ENCODE measurements at places on chromosomes 16 and 17.

DNA sequence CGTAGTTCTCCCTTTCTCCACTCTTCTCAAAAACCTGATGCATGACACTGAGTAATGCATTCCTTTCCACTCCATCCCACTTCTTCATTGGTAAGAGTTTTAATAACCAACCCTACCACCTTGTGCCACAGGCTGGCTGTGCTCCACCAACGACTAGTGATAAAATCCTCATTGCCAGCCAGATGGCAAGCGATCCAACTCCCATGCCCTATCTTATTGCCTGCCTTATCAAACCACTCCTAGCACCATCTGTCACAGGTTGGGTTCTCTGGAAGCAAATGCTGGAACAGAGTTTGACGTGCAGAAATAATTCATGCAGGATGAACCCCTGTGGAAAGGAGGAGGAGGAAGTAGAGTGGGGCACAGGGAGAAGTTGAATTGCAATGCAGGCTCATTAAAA is 99.5 kb downstream of the CHD9NB start:
- DNase-seq: no peak

GRCh38 chr16:63361032-63361624 is 1324.9 kb upstream of the CDH8 start:
- no peak for DNase-seq

DNA sequence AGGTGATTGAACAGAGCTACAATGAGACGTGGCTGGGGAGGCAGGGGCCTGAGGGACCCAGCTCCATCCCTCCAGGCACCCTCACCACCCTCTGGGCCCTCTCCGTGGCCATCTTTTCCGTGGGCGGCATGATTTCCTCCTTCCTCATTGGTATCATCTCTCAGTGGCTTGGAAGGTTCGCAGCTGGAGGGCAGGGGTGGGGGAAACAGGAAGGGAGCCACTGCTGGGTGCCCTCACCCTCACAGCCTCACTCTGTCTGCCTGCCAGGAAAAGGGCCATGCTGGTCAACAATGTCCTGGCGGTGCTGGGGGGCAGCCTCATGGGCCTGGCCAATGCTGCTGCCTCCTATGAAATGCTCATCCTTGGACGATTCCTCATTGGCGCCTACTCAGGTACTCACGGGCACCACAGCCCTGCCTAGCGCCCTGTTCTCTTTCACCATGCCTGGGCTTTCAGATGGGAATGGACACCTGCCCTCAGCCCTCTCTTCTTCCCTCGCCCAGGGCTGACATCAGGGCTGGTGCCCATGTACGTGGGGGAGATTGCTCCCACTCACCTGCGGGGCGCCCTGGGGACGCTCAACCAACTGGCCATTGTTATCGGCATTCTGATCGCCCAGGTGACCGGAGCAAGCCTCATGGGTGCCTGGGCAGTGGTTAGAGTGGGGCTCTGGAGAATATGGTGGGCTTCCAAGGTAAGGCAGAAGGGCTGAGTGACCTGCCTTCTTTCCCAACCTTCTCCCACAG is 2.1 kb downstream of the SLC2A4 start:
- no peak for DNase-seq

- DNase-seq: no peak
These were observed 536.3 kb upstream of the EEF2KMT start for GRCh38 chr16:5633845-5634440.

GRCh38 chr16:89277049-89277448 is 59.5 kb downstream of the ZNF778 start:
- DNase-seq: no peak

DNA sequence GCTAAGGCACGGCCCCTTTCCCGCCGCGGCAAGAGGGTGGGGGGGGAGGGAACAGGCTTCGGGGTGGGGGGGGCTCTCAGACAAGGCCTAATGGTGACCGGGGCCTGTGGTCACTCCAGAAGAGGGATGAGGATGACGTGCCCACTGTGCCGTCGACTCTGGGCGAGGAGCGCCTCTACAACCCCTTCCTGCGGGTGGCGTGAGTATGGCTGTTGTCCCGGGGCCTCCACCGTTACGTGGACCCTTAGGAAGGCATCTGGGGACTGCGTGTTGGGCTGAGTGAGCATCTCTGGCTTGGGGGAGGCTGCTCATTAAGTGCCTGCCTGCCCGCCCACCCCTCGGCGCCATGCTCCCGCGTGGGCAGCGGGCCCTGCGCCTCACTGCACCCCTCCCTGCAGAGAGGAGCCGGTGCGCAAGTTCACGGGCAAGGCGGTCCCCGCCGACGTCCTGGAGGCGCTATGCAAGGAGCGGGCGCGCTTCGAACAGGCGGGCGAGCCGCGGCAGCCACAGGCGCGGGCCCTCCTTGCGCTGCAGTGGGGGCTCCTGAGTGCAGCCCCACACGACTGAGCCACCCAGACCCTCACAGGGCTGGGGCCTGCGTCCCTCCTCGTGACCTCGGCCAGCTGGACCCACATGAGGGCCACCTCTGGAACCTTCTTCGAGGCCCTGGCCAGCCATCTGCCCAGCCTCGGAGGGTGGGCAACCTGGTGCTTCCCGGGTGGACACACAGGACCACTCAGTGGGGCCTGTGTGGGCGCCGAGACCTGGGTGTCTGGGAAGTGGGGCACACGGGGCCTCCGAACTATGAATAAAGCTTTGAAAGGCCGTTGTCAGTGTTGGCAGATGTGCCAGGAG is 2.2 kb downstream of the HAGHL start:
- no peak for DNase-seq

DNA sequence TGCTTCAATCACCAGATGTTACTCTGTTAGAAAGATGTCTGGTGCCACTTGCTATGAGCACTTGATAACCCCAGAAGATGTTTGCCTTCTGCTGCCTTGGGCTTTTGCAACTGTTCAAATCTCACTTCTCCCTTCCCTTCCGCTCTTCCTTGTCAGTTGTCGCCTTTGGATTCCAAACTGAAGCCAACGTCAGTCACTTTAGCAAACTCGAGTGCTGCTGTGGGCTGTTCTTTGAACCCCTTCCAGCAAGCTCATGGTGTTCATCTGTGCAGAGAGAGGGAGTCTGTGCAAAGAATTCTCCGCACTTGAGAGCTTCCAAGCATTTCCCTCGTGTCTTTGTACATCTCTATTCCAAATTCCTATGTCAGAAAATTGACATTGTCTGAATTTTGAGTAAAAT is 879.4 kb downstream of the CDH11 start:
- no peak for DNase-seq

DNA sequence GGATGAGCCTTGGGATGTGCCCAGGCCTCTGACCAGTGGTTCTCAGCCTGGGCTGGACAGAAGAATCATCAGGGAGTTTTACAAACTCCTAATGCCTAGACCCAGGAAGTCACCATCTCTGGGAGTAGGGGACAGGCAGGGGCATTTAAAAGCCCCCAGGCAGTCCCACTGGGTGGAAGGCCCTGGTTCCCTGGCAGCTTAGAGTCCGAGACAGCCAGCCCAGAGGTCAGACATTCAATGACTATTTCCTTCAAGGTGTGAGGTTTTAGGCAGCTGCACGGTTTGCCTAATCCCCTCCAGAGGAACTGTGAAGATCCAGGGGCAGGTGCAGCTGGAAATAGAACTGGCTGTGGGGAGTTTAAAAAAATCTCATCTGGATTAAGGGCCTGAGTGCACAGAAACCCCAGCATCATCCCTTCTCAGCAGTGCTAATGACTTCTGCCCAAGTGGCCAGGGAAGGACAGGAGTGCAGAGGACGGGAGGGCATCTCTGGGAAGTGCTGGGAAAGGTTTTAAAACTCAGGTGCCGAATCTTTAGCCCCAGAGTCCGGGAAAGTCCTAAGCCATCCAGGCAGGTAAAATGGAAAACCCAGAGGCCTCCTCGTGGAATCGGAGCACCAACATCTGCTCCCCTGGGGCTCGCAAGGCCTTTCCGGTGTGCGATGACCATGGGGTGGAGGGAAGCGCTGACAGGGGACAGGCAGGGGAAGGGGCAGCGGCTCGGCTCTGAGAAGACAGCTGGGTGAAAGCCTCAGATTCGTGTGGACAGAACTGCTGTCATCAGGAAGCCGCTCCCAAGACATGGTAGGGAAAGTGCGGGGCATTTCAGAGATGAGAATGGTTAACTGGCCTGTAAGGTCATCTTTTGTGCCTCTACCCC is 1.5 kb upstream of the LGALS3BP start:
- no peak for DNase-seq

DNA sequence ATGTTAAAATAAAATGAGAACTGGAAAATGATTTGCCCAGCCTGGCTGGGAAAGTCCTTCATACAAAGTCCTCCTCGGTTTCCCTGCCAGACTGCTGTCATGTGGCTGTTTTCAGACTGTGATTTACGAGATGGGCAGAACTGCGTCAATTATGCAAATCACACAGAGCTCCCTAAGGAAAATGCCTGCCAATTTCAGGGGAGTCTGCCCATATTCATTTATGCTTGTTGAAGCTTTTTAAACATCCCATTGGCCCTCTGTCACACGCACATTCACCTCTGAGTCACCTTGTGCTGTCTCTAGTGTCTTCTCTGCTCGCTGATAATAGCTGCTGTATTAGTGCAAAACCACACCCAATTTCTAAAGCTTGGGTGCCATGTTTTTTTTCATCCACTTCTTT is 81.7 kb upstream of the FAM20A start:
- no peak for DNase-seq

- DNase-seq: peak; percentile 33
These were observed 15.4 kb downstream of the TNS4 start for GRCh38 chr17:40485851-40486521.

DNA sequence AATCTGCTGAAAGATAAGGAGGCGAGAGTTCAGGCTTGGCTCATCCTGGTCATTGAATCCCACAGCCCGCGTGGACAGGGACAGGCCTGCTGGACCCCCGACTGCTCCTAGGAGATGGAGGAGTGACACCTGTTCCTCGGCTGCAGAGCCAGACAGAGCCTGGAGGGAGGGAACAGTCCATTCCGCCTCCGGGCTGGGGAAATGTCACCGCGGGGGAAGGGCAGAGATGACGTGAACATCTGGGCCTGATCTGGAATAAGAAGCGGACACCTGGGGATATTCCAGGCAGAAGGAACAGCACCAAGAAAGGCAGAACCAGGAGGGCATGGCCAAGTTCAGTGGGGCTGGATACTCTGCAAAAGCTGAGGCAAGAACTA is 1.5 kb downstream of the ZNF747 start:
- DNase-seq: no peak

DNA sequence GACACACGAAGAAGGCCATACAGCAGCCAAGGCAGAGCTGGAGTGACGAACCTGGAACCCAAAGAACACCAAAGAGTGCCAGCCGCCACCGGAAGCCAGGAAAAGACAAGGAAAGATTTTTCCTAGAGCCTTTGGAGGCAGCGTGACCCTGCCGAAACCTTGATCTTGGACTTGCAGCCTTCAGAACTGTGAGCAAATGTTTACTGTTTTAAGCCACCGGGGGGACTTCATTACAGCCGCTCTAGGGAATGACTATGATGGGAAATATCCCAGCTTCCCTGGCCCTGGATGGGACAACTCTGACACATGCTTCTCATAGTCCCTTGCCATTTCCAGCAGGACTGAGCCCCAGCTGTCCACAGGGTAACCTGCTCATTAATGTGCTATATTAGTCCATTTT is 270.6 kb downstream of the HAPSTR1 start:
- no peak for DNase-seq

- no peak for DNase-seq
These were observed 19.9 kb downstream of the COX10 start for GRCh38 chr17:14089179-14089578.

GRCh38 chr16:72362973-72363372 is 191.0 kb upstream of the PMFBP1 start:
- no peak for DNase-seq

DNA sequence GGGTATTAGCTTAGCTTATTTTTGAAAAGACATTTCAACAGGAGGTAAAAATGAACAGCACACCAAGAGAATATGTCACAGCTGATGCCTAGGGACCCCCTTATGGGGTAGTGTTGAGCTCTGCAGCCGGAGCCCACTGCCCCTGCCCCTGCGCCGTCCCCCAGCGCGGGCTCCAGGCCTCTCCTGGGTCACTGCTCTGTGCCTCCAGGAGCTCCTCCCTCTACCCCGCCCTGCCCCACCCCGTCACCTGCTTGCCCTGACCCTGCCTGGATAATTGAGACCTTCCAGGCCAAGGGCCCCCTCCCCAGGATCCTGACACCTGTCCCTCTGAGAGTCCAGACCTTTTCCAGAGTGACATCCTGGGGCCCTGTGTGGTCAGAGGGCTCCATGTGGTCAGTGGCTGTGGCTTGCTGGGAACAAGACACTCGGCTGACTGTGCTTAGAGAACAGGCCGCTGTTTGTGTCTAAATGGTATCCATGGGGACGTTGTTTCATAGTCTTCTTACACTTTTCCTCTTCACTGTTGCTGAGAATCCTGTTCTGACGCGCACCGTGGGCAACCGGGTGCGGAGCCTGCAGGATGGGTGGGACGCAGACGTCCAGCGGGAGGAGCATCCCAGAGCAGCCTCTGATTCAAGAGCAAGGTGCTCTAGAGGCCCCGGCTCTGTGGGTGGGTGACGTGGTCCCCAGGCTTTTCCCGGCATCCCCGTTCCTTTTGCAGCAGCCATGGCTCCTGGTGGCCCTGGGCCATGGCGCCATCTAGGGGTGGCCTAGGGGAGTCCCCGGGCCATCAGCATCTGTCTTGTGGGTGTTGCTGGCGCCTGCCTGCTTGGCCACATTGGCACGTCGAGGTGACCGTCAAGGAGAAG is 20.0 kb upstream of the WFIKKN1 start:
- peak; percentile 61 for DNase-seq

DNA sequence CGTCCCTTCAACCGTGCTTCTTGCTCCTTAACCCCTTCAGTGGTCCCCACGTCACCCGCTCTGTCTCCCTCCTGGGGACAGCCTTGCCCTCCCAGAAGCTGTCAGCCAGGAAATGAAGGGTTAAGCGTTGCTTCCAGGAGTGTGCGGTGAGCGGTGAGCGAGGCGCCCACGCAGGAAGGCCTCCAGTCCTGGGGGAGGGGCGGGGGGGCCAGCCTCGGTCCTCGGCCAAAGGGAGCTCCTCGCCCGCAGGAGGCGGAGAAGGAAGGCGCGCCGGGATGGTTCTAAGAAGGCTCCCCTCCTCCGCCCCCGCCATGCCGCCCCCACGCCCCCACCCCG is 2.3 kb downstream of the RBFOX3 start:
- no peak for DNase-seq

DNA sequence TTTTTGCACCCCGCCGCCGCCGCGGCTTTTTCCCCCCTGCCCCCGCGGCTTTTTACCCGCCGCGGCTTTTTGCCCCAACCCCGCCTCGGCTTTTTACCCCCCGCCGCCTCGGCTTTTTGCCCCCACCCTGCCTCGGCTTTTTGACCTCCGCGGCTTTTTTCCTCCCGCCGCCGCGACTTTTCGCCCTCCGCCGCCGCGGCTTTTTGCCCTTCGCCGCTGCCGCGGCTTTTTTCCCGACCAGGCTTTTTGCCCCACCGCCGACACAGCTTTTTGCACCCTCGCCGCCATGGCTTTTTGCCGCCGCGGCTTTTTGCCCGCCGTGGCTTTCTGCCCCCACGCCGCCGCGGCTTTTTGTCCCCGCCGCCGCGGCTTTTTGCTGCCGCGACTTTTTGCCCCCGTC is 137.0 kb upstream of the TP53TG3D start:
- peak; percentile 0 for DNase-seq

GRCh38 chr17:33972763-33973162 is 282.3 kb upstream of the CCL2 start:
- DNase-seq: no peak
